ENCODE measurements at places on chromosomes 6 and 20. TPM values are rescaled to one million over a fixed set of nuclear protein-coding genes. Genes with fewer than 3 reads are reported as not detected.
A peak's percentile ranks its signal among the peaks of the same experiment; 100 is the strongest.

- H3K27me3 ChIP-seq = peaks cover 40% of the 10 kb centered on the region
- H3K36me3 ChIP-seq = no peaks in the 10 kb centered on the region
- peak; percentile 63 for DNase-seq
- no peak overlapping the region for H3K27ac ChIP-seq
- H3K4me1 ChIP-seq = peaks cover 5% of the 10 kb centered on the region
- H3K4me3 ChIP-seq = no peak overlapping the region
Measured at GRCh38 chr6:133921249-133921859, 31.7 kb upstream of the TBPL1 start.

GRCh38 chr6:17633465-17634188 is 33.5 kb downstream of the FAM8A1 start:
- peaks cover 45% of the 10 kb centered on the region for H3K4me1 ChIP-seq
- DNase-seq = peak; percentile 22
- peak overlapping the region; percentile 3 for H3K4me3 ChIP-seq
- H3K27me3 ChIP-seq = no peaks in the 10 kb centered on the region

- H3K4me1 ChIP-seq = peaks cover 4% of the 10 kb centered on the region
- DNase-seq = no peak
- no peak overlapping the region for H3K27ac ChIP-seq
- H3K27me3 ChIP-seq = no peaks in the 10 kb centered on the region
- no peaks in the 10 kb centered on the region for H3K36me3 ChIP-seq
Measured at GRCh38 chr6:122482750-122483080, 11.1 kb upstream of the SERINC1 start.

DNA sequence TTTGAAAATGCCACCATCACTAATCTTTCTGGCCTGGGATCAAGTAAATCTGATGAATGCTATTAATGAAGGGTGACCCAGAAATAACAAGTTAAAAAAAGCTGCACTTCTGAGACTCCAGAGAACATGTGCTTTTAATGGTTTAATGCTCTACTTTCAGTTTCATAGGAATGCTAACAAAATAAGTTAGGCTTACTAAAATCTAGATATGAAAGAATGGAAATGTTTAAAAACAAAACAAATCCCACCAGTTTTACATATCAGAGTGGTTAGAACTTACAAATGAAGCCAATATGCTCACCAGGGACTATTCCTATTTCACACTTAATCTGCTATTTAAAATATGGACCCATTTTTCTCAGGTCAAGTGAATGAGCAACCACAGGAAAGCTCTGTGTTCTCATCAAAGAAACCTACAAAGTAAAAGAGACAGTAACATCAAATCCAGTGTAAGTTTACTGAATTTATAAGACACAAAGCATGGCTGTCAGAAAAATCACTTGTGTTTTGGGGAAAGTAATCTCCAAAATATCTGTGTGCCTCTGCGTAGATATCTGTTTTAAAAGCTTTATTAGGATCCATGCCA is 40.3 kb downstream of the FYN start:
- H3K36me3 ChIP-seq = peaks cover 81% of the 10 kb centered on the region
- H3K4me3 ChIP-seq = peak overlapping the region; percentile 15
- no peak for DNase-seq
- peak overlapping the region; percentile 93 for H3K27ac ChIP-seq
- no peaks in the 10 kb centered on the region for H3K27me3 ChIP-seq
- H3K4me1 ChIP-seq = peaks cover 86% of the 10 kb centered on the region

DNA sequence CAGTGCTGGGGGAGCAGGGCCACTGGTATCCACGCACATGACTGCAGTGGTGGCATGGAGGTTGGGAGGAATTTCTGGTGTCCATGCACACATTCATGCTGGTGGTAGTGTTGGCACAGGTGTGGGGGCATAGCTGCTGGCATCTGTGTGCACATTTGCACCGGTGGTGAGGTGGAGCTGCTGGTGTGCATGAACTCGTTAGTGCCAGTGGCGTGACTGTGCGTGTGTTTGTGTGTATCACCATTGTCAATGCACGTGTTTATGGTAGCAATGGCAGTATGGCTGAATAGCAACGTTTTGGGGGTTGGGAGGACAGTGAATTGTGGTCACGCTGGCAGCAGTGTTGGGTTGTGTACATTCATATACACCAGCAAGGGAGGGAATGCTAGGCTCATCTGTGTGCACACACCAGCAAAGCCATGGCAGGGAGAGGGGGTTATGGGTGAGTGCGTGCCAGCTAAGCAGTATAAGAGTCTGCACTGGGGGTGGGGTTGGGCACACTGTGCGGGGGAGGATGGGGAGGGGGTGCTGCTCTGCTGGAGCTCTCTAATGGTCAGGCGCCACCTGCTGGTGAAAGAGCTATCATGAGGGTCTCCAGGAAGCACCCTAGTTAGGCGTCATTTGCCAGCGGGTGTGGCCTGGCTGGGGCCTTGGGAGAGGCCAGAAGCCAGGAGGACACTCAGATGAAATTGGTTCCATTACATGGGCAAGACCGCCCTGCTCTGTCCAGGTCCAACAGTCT is 626.1 kb upstream of the ID4 start:
- H3K27me3 ChIP-seq = no peaks in the 10 kb centered on the region
- no peak overlapping the region for H3K27ac ChIP-seq
- no peaks in the 10 kb centered on the region for H3K4me1 ChIP-seq

- peaks cover 5% of the 10 kb centered on the region for H3K4me1 ChIP-seq
- no peaks in the 10 kb centered on the region for H3K36me3 ChIP-seq
- no peak overlapping the region for H3K27ac ChIP-seq
- H3K27me3 ChIP-seq = no peaks in the 10 kb centered on the region
- H3K4me3 ChIP-seq = no peak overlapping the region
- DNase-seq = no peak
Measured at GRCh38 chr20:52078289-52078688, 113.3 kb downstream of the ZFP64 start.

DNA sequence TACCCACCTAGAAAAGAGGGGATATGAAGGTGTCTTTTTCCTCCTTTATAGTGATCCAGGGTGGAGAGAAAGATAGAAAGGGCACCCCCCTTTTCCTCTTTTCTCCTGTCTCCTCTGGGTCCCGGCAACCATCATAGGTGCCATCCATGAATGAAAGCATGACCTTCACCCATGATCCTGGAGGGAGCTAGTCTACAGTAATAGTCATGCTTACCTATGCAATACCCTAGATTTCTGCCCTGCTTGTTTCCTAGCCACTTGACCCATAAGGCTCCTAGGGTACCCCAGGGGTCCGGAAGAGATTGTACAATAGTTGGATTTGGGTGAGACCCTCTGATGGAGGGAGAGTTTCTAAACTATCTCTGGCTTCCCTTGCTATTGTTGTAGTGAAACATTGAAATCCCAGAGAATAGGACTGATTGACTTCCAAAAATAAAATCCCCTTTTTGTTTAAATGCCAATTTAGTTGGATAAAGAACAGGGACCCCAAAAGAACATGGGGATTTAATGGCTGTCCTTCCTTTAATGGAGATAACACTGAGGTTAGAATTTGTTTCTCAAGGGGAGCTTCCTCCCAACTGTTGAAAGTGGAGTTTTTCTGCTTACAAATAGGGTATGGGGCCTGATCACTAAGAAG is 366.8 kb upstream of the KHDRBS2 start:
- H3K27me3 ChIP-seq = no peaks in the 10 kb centered on the region
- no peak for DNase-seq
- no peak overlapping the region for H3K4me3 ChIP-seq
- no peak overlapping the region for H3K27ac ChIP-seq

DNA sequence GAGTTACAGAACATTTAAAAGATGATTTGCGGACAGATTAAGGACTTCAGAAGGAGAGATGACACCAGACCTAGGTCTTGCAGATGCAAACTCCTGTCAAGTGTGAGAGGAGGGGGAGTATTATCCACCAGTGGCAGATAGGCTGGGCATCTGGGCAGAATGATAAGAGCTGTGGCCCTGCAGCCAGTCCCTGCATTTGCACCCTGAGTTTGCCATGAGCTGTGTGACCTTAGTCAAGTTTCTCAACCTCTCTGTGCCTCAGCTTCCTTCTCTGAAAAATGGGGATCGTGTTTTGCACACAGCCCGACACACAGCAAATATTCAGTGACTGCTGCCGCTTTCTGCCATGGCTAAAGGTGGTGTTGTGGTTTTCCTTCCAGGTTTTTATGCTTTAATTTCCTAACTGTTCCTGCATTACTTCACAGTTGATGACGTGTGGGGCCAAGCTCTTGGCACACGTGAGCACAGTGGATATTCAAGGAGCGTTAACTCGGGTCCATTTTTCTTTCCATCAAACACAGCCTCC is 516.2 kb downstream of the CDH26 start:
- peaks cover 4% of the 10 kb centered on the region for H3K27me3 ChIP-seq
- DNase-seq = no peak
- no peaks in the 10 kb centered on the region for H3K36me3 ChIP-seq

GRCh38 chr6:161374971-161375873 is 101.4 kb upstream of the AGPAT4 start:
- no peaks in the 10 kb centered on the region for H3K36me3 ChIP-seq
- H3K27me3 ChIP-seq = no peaks in the 10 kb centered on the region
- no peak for DNase-seq
- H3K27ac ChIP-seq = no peak overlapping the region
- no peak overlapping the region for H3K4me3 ChIP-seq

DNA sequence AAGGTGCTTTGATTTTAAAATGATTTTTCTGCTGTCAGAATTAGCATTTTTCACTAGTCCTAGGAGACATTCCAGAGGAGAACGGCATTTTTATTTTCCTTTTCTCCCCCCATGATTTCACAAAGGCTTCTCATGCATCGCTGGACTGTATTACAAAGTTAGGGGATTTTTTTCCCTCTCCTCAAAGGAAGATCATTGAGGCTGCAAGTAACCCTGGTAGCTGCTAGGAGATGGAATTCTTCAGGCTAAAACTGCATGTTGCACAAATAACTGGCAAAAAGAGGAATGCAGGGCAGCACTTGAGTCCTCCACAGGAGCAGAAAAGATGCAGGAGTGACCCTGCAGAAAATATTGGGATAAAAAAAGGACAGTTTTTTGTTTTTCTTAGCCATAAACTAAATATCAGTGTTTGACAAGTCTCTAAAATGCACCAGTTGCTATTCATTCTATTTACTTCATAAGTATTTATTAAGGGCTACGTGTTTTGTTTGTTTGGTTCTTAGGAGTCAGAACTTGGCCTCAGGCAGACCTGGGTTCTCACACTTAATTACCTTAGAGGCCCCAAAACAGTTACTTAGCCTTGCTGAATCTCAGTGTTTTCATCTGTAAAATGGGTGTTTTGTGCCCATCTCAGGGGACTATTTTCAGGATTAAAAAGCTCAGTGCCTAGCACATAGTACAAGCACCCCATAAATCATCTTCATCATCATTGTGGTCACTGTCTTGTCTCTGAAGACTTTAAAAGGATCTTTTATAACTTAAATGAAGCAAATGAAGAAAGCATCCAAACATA is 144.5 kb upstream of the ID4 start:
- no peaks in the 10 kb centered on the region for H3K4me1 ChIP-seq
- no peak for DNase-seq
- H3K36me3 ChIP-seq = no peaks in the 10 kb centered on the region
- no peak overlapping the region for H3K27ac ChIP-seq
- peaks cover 31% of the 10 kb centered on the region for H3K27me3 ChIP-seq
- no peak overlapping the region for H3K4me3 ChIP-seq

- peak; percentile 6 for DNase-seq
- H3K4me1 ChIP-seq = peaks cover 19% of the 10 kb centered on the region
- H3K27ac ChIP-seq = peak overlapping the region; percentile 74
Measured at GRCh38 chr6:97049253-97050011, 124.9 kb downstream of the KLHL32 start.

- no peaks in the 10 kb centered on the region for H3K36me3 ChIP-seq
- no peaks in the 10 kb centered on the region for H3K4me1 ChIP-seq
- no peak for DNase-seq
- H3K4me3 ChIP-seq = no peak overlapping the region
- H3K27me3 ChIP-seq = peaks cover 15% of the 10 kb centered on the region
Measured at GRCh38 chr6:138568997-138569396, 69.7 kb upstream of the NHSL1 start.

DNA sequence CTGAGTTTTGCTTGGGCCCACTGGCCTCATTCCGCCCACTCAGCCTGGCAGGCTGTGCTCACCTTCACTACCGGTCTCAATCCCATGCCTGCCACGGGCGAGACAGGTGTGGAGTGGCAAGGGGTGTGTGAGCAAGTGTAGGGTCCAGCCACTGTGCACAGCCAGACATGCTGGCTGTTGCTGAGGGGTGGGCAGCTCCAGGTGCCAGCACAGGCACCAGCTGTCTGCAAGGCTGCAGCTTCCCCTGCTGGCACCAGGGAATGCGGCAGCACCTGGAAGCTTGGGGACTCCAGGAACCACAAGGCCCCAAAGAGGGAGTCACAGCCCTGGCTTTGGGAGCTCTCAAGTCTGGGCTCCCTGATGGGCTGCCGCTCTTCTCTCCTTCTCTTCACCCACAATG is 372.7 kb downstream of the CBLN4 start:
- H3K36me3 ChIP-seq = no peaks in the 10 kb centered on the region
- DNase-seq = no peak
- H3K27ac ChIP-seq = no peak overlapping the region
- no peak overlapping the region for H3K4me3 ChIP-seq
- H3K27me3 ChIP-seq = no peaks in the 10 kb centered on the region

GRCh38 chr20:555976-556385 is 12.4 kb upstream of the CSNK2A1 start:
- H3K4me1 ChIP-seq = no peaks in the 10 kb centered on the region
- H3K36me3 ChIP-seq = no peaks in the 10 kb centered on the region
- H3K4me3 ChIP-seq = no peak overlapping the region
- H3K27ac ChIP-seq = no peak overlapping the region

DNA sequence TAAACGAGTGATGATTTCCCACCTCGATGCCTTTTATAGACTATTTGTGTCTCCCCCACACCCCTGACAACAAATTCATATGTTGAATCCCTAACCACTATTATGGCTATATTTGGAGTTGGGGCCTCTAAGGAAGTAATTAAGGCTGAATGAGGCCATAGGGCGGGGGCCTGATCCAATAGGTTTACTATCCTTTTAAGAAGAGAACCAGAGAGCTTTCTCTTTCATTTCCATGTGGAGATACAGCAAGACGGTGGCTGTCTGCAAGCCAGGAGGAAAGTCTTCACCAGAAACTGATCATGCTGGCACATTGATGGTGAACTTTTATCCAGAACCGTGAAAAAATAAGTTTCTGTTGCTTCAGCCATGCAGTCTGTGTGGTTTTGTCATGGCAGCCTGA is 38.9 kb upstream of the CLIC5 start:
- no peaks in the 10 kb centered on the region for H3K36me3 ChIP-seq
- no peak overlapping the region for H3K27ac ChIP-seq
- H3K4me3 ChIP-seq = no peak overlapping the region
- DNase-seq = no peak
- H3K4me1 ChIP-seq = peaks cover 12% of the 10 kb centered on the region
- H3K27me3 ChIP-seq = peaks cover 30% of the 10 kb centered on the region

GRCh38 chr6:18488526-18489270 is 101.5 kb downstream of the RNF144B start:
- no peak overlapping the region for H3K27ac ChIP-seq
- no peak for DNase-seq
- peaks cover 19% of the 10 kb centered on the region for H3K27me3 ChIP-seq
- no peak overlapping the region for H3K4me3 ChIP-seq
- H3K4me1 ChIP-seq = peaks cover 16% of the 10 kb centered on the region
- peaks cover 4% of the 10 kb centered on the region for H3K36me3 ChIP-seq

The PARD6B gene
- total RNA-seq = 4.1 TPM

The MOG gene
- total RNA-seq = not detected

The DNMT3B gene
- total RNA-seq = 2.6 TPM

The GPR63 gene
- 1.0 TPM for total RNA-seq

The BTNL2 gene
- not detected for total RNA-seq

The BPIFB2 gene
- not detected for total RNA-seq

The RIPPLY2 gene
- total RNA-seq = not detected

The HSPA1B gene
- 21.6 TPM for total RNA-seq

Data from activated naive CD8-positive, alpha-beta T cell treated with anti-CD3 and anti-CD28 coated beads for 36 hours (primary cell).